ENCODE measurements at places on chromosomes 13 and 19.
A peak's percentile ranks its signal among the peaks of the same experiment; 100 is the strongest.

DNA sequence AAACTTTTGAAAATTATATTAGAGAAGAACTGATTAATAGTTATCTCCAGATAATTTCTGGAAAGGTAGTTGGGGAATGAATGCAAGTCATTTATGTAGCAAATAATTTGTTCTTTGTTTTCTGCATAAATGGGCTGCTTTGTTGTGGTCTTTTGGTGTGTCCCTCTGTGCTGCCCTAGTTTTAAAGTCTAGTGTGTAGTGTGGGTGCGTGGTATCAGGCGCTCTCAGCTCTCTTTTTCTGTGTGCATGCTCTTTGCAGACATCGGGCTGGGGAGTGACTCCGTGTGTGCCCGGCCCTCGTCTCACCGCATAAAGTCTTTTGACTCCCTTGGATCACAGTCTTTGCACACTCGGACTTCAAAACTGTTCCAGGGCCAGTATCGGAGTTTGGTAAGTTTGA, 94.5 kb downstream of the ARHGEF7 start:
- DNase-seq, result no peak

DNA sequence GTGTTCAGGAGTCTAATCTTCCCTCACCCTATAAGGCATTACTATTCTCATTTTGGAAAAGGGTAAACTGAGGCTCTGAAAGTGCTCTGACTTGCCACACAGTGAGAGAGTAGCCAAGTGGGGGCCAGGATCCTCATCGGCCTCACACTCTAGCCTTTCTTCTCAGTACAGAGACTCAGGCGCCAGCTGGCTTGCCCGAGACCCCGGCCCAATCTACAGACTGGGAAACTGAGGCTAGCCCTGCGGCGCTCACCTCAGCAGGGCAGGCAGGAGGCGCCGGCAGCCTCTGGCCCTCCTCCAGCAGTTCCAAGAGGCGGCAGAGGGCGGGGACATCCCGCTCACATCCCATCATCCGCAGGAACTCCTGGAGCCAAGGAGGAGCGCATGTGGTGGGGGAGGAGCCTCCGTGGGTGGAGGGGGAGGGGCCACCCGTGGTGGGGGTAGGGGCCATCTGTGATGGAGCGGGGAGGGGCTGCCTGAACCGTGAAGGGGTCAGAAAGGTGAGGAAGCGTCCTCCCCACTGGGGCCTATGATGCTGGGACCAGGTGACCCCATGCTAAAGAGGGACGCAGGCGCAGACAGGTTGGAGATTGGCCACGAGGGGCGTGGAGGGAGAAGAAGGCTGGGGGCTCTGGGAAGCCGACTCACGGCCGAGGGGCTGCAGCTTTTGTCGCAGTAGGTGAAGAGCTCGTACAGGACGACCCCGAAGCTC, 8.7 kb upstream of the INSL3 start:
- no peak for DNase-seq

DNA sequence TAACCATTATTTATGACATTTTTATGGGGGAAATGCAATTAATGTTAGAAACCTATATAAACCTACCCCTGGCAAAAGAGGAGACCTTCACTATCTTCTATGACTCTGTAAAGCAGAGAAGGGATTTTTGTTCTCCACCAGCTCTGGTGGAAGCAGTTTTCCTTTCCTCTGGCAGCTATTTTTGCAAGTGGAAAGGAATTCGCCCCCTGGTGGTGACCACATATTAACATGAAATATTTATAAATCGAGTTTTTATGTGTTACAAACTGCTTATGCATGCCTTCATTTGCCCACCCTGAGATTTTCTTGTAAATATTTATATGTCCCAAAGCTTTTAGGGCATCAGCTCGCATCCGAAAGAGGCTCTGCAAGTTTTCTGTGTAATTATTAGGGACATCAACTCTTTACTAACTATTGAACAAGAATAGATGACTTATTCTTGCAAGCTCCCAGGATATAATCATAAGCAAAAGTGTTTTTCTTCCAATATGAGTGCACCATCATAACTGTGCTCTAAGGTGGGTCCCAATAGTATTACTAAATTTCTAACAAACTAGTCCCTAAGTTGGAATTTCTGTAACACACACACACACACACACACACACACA, 62.4 kb downstream of the SERTM1 start:
- DNase-seq, result no peak

- DNase-seq, result no peak
Measured at GRCh38 chr13:110127986-110128511, 178.9 kb downstream of the COL4A1 start.

- DNase-seq, result no peak
Measured at GRCh38 chr13:45696610-45697226, 5.4 kb upstream of the CBY2 start.

DNA sequence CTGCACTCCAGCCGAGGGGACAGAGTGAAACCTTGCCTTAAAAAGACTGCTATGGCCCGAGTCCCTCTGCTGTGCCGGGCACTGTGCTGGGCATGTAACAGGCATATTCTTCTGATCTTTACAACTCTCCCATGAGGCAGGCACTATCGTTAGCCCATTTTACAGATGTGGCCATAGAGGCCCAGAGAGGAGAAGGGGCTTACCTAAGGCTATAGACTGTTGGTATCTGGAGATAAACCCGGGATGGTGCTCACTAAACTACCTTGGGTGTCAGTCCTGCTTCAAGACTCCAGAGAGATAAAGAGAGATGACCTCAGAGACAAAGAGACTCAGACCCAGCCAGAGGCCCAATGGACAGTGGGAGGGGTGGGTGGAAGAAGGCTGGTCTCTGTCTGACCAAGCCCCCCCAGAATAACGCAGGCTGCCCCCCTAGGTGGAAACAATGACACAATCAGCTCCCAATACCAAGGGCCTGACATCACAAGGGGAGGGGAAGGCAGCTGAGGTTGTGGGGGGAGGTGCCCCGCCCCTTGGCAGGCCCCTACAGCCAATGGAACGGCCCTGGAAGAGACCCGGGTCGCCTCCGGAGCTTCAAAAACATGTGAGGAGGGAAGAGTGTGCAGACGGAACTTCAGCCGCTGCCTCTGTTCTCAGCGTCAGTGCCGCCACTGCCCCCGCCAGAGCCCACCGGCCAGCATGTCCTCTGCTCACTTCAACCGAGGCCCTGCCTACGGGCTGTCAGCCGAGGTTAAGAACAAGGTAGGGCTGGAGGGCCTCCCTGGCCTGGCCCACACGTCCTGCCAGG, at the start of gene CNN1:
Gene CNN1 (plus strand): TSS at position 620 of the 805 bp plus-strand sequence. CDS start 77 bp downstream, at position 697.
- DNase-seq, result no peak

DNA sequence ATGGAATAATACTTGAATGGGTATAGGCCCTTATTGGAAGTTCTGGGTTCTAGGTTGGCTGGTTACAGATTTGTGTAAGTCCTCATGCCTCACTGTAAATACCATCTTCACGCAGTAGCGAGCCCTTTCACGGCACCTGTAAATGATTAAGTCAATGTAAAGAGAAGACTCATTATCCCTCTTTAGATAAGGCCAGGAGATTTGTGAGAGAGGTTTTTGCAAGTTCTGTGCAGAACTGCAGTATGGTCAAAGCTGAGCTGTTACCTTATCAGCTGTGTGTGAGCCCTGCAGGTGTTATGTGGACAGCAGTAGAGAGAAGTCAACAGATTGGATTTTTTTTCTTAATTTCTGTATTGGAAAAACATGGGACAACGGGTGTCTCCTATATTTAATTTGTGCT, 141.6 kb downstream of the SHISA2 start:
- no peak for DNase-seq

GRCh38 chr13:42990291-42991232, 1.5 kb downstream of the EPSTI1 start:
- DNase-seq, result peak; percentile 61
